ENCODE measurements at places on chromosomes 12 and 14.

DNA sequence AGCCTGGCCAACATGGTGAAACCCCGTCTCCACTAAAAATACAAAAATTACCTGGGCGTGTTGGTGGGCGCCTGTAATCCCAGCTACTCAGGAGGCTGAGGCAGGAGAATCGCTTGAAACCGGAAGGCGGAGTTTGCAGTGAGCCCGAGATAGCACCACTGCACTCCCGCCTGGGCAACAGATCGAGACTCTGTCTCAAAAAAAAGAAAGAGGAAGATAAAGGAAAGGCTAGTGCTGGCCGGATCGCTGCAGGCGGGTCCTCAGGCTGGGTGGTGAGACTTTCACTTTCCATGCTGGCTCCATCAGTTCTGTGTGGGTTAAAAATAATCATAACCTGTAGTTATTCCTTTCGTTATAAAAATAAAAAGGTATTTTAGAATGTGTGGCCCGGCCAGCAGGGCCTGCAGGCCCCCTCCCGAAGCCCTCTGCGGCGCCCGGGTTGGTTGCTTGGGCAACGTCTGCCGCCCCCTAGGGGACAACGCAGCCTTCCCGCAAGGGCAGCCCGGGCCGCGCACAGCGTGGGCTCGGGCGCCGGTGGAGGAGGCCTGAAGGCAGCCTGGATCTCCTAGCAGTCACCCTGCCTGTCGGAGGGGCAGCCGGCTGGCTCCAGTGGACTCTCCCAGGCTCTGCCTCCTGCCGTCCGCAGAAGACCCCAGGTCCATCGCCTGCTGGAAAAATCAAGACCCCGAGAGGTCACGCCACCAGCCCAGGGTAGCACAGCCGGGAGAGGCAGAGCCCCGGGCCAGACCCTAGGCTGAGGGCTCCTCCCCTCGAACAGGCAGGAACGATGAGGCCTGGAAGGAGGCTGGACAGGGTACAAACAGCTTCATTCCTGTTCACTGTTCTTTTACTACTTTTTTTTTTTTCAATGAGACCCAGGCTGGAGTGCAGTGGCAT lies 5.0 kb upstream of the SLC25A47 start:
- DNase-seq, result peak; percentile 84

DNA sequence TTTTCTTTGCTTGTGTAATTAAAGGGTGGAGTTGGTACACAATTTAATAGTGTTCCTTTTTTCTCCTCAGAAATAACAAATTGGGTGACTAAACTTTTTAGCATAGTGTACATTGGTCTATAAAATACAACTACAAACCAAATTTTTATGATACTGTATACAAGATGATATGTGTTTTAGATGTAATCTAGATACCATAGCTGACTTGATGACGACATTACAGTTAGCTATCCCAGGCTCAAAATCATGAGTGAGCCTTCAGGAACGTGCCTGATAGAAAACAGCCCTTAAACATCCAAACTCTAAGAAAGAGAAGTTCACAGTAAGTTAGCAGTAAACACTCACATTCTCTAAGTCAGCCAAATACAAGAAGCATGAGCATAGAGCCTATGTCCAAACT lies 99.0 kb upstream of the SSTR1 start:
- DNase-seq, result no peak

DNA sequence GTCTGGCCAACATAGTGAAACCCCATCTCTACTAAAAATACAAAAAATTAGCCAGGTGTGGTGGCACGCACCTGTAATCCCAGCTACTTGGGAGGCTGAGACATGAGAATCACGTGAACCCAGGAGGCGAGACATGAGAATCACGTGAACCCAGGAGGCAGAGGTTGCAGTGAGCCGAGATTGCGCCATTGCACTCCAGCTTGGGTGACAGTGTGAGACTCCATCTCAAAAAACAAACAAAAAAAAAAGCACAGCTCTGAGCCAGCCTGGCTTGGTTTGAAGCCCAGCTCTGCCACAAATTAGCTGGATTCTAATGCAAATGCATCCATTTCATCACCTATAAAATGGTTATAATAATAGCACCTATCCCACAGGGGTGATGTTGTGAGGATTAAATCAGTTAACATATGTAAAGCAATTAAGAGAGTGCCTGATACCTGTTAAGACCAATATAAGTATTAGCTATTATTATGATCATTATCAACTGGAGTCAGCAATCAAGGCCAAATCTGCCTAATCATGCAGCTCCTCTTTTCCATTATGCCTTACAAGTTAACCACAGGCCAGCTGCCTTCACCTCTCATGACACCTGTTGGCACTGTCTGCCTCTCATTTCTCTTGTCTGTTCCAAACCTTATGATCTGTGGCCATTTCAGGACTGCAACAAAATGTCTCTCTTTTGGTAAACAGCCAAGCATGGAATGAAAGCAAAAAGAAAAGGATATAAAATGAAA lies 2.1 kb downstream of the GNPTAB start:
- DNase-seq, result peak; percentile 38

GRCh38 chr14:67332468-67332867 lies 27.1 kb downstream of the ATP6V1D start:
- DNase-seq, result no peak

- peak; percentile 47 for DNase-seq
Observed at GRCh38 chr14:28751467-28752058, 15.0 kb upstream of the FOXG1 start.

DNA sequence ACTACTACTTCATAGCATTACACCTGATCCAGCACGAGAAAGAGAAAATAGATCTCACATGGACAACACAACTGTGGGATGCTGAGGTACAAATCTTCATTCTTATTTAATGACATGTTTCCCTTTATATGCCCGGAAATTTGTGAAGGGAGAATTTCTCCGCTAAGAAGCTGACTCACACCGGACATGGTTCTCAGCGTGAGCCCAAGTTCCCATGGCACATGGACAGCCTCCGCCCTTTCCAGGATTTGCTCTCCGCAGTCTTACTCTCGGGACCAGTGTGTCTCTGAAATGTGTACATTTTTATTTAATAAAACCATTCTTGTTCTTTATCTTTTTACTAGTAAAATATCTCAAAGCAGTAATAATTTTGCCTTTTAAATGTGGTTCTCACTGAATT lies 1154.8 kb downstream of the TMEM121 start:
- DNase-seq, result no peak

DNA sequence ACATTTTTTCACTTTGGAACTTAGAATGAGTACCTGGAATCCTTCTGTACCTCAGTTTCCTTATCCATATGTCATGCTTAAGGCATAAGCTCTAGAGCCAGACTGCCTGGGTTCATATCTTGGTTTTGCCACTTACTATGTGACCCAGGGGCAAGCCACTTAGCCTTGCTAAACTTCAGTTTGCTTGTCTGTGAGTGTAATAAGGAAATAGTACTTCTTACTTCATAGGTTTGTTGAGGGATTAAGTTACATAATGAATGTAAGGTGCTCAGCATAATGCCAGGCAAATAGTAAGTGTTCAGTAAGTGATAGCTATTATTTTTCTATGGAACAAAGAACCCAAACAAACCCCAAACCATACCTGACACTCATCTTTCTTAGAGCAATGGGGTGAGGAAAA lies 225.1 kb downstream of the BCAT1 start:
- DNase-seq, result no peak

- no peak for DNase-seq
Observed at GRCh38 chr14:73176685-73177084, 40.4 kb downstream of the PSEN1 start.

- DNase-seq, result no peak
Observed at GRCh38 chr12:11762723-11763326, 113.4 kb downstream of the ETV6 start.

DNA sequence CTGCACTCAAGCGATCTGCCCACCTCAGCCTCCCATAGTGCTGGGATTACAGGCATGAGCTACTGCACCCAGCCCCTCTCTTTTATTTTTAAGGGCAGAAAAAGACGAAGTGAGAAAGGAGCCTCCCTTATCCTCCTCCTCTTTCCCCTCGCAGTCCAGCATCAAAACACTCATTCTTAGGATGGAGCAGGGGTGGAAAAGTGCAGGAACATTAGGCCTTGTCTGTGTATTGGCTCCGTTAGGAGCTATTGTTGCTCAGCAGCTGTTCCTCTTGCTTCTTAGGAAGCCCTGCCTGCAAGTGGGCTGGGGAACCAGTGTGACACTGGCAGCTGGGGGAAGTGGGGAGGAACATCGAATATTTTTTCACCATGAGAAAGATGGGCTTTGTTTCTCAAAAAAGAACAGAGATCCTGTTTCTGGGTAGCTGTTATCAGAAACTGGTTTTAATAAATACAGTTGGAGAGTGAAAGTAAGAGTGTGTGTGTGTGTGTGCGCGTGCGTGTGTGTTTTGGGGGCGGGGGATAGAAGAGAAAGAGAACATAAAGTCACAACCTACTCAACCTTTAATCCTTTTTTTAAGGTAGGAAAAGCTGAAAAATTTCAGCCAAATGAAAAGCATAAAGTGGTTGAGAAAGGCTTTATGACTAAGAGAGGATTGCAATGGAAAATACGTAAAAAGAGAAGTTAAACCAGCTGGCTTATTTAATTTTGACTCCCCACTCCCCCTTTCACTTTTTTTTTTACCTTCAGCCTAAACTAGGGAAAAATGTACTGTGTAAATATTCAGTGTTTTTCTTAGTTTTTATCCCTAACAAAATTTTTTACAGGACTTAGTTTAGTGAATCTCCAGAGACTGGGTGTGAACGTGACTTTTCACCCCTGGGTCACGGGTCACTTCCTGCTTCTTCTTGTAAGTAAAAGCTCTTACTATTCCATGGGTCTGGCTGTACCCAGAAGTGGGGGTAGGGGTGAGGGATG lies 197.2 kb upstream of the PLEKHG7 start:
- DNase-seq, result peak; percentile 79

- no peak for DNase-seq
Observed at GRCh38 chr12:130879781-130880389, 8.0 kb downstream of the RAN start.

DNA sequence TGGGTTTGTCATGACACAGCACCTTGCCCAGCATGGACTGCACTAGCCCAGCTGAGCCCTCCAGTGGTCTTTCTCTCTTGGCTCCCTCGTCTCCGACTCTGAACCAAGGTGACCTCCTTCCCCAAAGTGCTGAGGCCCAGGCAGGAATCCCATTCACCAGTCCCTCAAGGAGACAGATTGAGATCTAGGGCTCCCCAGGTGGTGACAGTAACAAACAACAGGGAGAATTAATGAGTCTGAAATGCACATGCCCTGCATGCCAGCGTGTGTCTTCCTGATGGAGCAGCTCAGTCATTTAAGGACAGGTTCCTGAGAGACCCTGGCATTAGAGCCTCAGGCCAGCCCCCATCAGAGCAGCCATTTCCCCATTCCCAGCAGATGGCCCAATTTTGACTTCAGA lies 51.4 kb upstream of the OAS1 start:
- DNase-seq, result no peak

DNA sequence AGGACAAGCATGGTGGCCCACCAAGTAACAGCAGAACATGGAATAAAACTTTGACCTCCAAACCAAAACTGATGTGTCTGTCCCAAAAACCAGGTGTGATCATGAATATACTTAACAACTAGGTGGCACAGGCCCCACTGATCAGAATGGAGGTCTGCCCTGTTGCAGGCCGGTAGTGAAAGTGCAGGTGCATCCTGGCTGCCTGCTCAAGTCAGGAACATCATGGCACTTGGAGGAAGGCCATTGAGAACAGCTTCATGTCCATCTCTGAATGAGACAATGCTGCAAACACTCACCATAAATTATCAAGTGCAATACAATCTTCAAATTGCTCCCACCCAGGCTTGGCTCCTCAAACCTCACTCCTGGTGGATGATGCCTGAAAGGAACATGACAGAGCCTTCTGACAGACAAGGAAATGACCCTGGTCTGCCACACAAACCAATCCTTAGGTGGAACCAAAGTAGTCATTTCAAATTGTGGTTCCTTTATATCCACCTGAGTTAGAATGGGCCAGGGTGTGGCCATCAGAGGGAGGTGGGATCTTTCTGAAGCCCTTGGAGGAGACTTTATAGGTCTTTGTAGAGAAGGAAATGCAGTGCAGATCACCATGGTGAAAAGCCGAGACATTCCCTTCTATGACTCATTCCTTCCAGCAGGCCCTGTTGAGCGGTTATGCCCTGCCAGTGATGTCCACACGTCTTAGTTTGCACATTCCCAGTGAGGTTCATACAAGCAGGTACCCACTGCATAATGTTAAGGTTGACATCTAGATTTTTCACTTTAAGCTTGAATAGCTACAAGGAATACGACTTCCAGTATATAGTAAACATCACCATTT lies 36.0 kb downstream of the EGLN3 start:
- DNase-seq, result peak; percentile 85

- no peak for DNase-seq
Observed at GRCh38 chr14:68399971-68400370, 392.9 kb downstream of the ZFP36L1 start.

DNA sequence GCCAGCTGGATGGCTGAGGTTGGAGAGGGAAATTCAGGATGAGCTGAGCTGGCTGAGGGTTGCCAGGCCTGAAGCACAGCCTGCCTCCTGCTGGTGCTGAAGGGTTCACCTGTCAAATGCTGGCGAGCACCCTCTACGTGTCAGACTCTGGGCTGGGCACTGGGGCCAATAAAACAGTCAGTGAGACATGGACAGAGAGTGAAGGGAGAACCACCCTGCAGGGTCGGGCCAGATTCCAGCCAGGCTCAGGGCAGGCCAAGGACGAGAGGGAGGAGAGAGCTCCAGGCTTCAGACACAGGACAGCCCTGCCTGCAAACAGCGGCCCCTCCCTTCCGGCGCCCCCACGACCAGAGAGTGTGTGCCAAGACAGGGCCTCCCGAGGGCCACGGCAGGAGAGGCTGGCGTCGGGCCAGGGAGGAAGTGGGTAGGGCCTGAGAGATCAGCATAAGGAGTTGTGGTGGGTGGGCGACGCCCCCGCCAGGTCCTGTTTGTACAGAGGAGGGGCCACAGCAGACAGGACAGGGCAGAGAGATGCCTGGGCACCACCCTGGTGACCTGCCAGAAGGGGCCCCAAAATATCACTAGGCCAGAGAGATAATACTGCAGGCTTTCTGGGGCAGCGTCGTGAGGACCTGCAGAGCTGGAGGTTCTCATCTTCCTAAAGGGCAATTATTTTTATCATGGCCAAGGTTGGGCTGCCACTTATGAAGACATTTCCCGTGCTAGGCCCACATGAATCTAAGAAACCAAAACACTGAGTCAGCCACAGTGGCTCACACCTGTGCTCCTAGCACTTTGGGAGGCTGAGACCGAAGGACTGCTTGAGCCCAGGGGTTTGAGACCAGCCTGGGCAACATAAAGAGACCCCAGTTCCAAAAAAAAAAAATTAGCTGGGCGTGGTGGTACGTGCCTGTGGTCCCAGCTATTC lies 73.1 kb upstream of the GPR68 start:
- DNase-seq, result peak; percentile 88

- DNase-seq, result no peak
Observed at GRCh38 chr12:11668611-11669010, 19.1 kb downstream of the ETV6 start.
